Astrocyte (in vitro differentiated cells and primary cell): ENCODE measurements at places on chromosomes 7 and 10. TPM values are rescaled to one million over a fixed set of nuclear protein-coding genes. Genes with fewer than 3 reads are reported as not detected.

SLC26A3 gene
- total RNA-seq, result not detected in 2 replicates

MARCHF5 gene
- 48.2 and 52.1 TPM in 2 replicates for total RNA-seq

DNA sequence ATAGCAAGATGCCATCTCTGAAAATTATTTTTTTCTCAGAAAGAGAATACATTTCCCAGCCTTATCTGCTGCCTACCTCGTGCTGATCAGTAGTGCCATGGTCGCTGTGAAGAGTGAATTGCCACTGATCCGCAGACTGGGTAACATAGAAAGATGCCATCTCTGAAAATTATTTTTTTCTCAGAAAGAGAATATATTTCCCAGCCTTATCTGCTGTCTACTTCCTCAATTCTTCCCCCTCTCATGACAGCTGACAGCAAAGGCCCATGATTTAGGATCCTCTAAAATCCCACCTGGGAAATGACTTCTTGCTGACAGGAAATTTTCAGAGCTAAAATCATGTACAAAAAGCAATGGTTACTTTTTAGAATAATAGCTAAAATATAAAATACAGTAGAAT lies 92.5 kb upstream of the AHR start:
- no peak for DNase-seq

GRCh38 chr10:68720793-68721672 lies at the start of gene CCAR1:
TSS of gene CCAR1 (plus strand) at chr10:68721239. CDS start at chr10:68722505, 1,266 bp downstream.
- DNase-seq, result peak; percentile 97

GRCh38 chr7:133560900-133561299 lies 308.0 kb downstream of the EXOC4 start:
- no peak for DNase-seq

DNA sequence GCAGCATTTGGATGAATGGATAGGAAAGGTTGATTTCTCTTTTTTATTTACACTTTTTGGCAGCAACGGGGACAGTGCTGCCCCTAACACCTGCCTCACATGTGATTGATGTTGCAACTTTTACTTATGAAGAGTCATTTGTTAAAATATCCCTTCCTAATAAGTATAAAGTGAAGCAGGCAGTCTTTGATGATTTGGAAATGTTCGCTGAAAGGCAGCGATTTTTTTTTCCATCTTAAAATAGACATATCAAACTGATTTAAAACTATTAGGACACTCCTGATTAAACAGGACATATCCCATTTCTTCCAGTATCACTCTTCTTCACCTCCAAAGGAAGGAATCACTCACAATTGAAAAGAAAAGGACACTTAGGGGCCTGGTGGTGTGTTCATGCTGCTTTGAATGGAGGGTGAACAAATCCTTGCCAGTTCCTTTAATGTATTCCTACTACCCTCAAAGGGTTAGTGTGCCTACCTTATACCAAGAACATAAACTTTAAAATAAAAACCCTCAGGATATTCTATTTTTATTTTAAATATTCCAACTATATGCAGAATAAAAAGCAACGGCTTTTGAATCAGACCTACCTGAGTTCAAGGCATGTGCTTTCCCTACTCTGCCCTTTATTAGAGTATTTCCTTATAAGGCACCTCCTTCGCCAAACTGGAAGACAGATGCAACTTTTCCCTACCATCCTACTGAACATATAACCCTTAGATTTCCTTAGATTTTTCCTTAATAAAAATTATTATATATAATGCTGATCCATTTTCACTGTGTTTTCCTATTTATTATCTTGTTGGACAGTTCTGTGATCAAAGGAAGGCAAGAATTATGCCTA lies 1.1 kb downstream of the ADK start:
- DNase-seq, result no peak

DNA sequence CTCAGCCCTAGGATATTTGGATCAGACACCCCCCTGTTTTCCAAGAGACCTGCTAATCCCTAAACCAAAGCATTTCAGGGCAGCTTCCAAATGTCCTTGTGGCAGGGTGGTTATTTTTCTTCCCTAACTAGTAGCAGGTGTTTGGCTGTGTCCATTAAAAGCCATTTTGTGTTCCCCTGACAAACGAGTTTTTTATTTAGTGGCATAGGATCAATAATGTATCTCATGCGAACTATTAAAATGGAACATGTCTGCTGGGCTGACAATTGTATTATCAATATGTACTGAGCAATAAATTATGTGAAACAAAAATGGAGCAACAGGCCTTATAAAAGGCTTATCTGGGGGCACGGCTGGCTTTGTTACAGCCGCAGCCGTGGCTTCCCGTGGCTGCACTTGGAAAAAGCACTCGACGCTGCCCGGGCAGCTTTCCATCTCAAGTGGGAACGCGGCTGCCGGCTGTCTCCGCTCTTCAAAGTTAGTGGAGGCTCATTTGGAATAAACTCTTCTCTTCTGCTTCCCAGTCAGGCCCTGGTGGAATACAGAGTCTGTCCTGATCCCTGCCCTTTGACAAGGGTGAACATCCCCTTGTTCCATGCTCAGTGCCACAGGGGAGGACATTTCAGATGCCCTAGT lies 554.3 kb downstream of the TYW1 start:
- DNase-seq, result no peak

DNA sequence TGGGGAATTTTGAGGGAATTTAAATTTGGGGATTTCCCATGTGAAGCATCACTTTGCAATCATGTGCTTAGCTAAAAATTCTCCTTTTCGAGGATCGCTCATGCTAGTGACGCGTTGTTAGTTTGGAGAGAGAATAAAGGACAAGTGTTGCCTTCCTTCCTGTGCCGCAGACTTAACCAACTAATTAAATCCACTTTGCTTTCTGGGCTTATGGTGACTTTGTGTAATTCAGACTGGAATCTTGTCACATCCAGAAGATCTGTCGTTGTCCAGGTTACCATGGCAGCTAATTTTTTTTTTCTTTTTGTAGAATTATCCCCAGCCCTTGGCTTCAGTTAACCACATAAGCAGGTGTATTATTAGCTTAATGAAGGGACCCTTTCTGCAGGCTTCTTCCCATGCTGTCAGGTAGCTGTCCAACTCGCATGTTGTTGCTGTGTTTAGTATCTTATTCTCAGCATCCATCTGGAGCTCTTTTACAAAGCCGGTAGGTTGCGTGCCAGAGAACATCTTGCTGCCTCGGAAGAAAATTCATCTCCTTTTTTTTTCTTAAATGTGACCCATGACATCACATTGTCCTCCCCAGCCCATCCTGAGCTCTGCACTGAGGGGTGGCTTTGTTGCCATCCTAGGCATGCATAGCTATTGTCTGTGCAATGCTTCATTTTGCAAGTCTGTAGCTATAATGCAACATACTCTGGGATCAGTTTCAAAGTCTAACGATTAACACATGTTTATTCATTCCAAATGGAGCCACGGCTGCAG lies 47.2 kb upstream of the NRP1 start:
- peak; percentile 66 for DNase-seq

DNA sequence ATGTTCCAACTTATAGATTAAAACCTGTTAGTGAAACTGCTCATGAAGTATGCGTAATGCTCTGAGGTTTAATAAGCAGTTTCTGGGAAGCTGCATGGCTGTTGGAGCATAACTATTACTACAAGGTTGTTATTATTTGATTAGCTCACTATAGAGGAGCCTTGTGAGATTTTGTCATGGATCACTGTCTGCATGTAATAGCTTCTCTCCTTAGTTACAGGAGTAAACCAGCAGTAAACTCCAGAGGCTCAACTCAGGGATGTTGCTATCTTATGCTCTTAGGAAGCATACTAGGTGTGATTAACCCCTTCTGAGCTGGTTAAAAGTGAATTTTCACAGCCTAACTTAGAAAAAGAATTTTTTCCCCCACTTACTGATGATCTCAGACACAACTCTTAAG lies 63.6 kb upstream of the IFRD1 start:
- DNase-seq, result no peak

DNA sequence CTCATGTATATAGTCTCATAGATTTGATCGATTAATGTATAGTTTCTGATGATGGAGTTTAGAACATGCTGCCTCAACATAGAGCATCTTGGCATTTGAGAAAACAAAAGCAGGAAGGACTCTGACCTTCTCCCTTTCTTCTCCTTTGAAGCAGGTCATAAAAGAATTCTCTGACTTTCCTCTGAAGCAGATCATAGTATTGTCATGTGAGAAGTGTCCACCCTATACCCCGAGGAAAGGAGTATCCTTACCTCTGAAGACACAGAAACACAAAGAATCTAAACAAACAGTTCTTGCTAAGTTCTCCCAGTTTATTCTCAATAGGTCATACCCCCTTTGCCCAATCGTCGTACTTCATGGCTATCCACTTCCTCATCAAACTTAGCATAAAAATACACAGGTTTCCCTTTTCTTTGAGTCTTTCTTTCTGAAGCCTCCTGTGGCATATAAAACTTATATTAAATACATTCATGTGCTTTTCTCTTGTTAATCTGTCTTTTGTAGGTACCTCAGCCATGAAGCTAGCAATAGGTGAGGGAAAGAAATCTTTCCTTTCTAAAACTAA lies 194.9 kb downstream of the REEP3 start:
- DNase-seq, result no peak
